ENCODE measurements at places on chromosomes 12 and 14.

DNA sequence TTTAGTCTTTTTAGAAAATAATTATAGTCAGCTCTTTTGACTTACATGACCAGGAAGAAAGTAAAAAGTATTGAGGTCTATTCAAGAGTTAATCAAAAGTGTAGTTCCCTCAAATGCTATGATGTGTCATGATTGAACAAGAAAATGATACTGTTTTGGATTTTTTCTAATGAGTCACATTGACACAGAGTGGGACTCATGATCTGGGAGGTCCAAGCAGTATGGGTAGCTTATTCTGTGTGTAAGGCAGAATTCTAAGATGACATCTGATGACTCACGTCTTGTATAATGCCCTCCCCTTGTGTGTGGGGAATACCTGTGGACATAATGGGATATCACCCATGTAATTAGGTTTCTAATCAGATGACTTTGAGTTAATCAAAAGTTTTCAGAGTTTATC lies 178.1 kb upstream of the DDHD1 start:
- DNase-seq = no peak

GRCh38 chr12:24595652-24596235 lies 353.2 kb downstream of the BCAT1 start:
- DNase-seq = peak; percentile 26

- DNase-seq = no peak
Observed at GRCh38 chr14:55661029-55661428, 81.0 kb downstream of the KTN1 start.

DNA sequence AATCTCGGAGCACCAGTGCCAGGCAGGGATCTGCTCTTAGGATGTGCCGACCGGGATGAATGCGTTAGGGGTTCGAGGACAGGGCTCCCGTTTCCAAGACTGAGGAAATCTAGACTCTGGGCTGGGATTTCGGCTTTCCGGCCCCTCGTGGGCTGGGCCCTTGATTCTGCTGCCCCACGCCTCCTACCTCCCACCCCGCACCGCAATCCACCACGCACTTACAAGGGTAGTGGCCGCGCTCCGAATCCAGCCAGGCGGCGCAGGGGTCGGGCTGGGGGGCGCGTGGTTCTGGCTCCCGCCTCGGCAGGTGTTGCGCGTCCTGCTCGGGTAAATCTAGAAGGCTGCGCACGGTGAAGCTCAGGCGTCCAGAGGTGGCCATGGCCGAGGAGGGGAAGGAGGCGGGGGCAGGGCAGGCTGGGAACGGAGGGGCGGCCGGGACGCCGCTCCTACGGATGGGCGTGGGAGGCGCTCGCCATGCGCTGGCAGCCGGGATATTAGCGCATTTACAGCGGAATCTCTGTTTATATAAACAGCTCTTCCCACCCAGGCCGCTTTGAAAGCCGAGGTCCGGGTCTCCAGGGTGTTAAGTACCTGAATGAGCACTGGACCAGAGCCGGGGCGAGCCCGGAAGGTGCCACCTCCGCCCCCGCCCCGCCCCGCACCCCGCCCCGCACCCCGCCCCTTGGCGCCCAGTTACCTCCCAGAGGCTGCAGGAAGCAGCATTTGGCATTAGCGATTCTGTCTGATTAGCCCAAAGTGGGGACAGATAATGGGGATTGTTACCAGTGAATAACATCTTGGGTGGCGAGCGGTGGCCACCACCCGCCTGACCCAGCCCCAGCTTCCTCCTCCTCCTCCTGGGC lies at the start of gene NKX2-8:
TSS of gene NKX2-8 (minus strand) at position 604 of the 863 bp plus-strand sequence. CDS start at position 379, 225 bp downstream.
- peak; percentile 30 for DNase-seq

DNA sequence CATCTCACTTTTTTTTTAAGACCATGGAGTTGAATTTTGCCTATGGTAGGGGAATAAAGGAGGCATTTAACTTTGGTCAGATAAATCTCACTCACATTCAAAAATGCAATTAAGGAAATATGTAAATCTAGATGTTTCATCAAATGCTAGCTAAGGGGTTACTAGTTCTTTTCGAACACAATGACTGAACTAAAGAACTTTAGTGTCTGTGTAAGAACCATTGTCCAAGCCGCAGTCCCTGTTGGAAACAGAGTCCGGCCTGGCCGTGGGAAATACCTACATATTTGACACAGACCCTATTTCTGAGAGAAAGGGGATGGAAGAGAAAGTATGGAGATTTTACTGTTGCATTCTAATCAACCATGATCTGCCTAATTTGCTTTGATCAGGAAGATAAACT lies 17.4 kb downstream of the LGR5 start:
- no peak for DNase-seq

DNA sequence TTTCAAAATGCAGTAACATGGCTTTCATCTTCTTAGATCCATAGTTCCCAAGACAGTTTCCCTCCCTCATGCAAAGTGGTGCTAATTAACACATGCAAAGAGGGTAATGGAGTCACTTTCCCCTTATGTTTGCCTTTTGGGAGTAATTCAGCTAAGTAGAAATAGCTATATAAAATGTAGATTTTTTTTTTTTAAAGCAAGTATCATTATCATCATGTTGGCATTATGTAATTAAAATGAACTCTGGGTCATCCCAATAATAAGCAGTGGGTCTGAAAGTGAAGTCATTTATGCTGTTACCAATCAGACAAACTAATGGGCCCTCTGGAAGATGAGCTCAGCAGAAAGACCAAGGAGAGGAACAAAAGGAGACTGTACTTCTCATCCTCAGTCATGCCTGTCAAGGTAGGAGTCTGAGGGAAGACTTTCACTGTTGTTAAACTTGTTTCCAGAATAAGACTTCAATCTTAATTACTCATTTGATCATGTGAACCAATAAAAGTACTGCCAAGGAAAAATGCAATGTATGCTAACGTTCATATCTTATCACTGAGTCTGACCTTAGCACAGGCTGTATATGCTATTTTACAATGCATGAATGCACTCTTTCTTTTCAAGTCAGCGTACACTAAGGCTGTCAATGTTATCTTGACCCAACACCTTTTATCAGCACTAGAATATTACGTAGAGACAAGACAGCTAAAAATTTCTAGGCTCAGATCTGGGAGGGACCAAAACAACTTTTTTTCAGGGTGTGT lies 26.8 kb downstream of the AREL1 start:
- DNase-seq = no peak

DNA sequence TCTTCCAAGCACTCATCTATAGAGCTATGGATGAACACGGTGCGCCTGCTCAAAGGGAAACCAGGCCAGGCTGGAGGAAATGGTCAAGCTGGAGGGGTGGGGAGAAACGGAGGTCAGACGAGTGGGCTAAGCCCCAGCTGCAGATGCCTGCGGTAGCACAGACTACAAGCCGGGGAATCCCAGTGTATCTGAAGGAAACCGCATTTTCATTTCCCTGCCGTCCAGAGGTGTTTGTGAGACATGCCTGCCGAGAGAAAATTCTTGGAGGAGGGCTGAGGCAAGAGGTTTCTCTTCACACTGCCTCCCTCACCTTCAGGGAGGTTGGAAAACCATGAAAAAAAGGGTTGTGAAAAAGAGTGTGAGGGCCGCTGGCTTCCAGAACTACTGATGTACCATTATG lies 102.0 kb upstream of the FOXN3 start:
- DNase-seq = no peak

DNA sequence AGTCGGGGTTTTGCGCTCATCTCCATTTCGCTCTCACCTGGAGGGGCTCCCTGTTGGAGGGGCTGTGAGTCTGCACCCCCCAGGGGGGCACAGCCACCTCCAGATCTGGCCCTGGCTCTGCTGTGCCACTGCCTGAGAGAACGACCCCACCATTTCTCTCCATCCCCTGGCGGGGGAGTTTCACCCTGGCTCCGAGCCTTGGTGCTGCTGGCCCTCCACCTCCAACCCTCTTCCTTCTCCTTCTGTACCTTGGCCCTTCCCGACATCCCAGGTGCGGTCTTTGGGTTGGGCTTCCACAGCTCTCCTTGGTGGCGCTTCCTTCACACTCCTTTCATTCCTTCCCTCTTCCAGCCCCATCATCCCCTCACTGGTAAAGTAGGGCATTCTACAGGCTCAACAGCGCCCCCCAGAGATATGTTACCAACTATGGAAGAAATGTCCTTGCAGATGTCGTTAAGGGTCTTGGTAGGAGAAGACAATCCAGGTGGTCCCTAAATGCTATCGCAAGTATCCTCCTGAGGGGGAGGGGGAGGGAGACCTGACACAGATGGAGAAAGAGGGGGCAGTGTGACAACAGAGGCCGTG lies 16.3 kb downstream of the SERPINA1 start:
- DNase-seq = no peak
